GM10248 (cell line): ENCODE measurements at places on chromosomes 4 and X.

- no peak for DNase-seq
Observed at GRCh38 chr4:137961051-137961438, 281.1 kb downstream of the SLC7A11 start.

DNA sequence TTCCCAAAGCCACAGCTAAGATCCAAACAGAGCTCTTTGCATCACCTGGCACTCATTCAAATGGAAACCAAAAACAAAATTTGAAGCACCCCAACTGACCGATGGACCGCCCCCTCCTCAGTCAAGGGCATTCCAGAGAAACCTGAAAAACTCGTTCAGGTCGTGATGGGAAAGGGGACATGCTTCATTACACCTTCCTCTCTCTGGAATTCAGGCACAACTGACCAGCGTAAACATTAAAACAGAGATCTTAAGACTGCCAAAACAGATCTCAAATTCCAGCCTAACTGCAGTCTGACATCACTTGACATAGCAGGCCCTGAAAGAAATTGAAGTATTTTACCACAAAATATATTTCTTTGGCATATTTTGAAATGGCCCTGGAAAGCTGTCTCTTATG lies 28.5 kb downstream of the PTTG2 start:
- no peak for DNase-seq

- DNase-seq, result no peak
Observed at GRCh38 chrX:9160698-9161329, 126.9 kb upstream of the FAM9B start.

GRCh38 chr4:167802463-167803212 lies 289.7 kb upstream of the ANXA10 start:
- no peak for DNase-seq

- no peak for DNase-seq
Observed at GRCh38 chr4:21001490-21001889, 301.2 kb downstream of the PACRGL start.

DNA sequence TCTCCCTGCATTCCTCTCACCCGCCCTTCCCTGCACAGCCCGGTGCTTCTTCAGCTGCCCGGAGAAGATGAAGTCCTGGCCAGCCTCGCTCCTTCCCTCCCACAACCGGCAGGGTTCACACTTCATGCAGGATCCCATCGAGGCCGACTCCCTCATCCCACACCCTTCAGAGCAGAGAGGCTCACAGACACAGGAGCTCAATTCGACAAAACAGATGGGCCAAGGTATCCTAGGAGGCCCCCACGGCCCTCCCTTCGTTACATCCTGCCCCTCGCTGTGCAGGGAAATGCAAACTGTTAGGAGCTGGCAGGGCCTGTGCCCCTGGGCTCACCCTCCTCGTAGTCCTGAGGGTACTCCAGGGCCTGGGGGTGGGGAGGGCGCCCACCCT lies 238.1 kb downstream of the DHRSX start:
- DNase-seq, result no peak
